HTR-8/SVneo (cell line): ENCODE measurements at places on chromosomes 1 and 21.

- no peak for DNase-seq
Measured at GRCh38 chr1:226870026-226870400, 403 bp upstream of the PSEN2 start.

GRCh38 chr1:84301004-84301784 lies at the start of gene SAMD13:
Gene SAMD13, plus strand, starts transcription at chr1:84301708. Its CDS starts 1,527 bp downstream, at chr1:84303235.
- DNase-seq: no peak

GRCh38 chr21:31558189-31558961 lies 101.1 kb upstream of the SOD1 start:
- peak; percentile 38 for DNase-seq

DNA sequence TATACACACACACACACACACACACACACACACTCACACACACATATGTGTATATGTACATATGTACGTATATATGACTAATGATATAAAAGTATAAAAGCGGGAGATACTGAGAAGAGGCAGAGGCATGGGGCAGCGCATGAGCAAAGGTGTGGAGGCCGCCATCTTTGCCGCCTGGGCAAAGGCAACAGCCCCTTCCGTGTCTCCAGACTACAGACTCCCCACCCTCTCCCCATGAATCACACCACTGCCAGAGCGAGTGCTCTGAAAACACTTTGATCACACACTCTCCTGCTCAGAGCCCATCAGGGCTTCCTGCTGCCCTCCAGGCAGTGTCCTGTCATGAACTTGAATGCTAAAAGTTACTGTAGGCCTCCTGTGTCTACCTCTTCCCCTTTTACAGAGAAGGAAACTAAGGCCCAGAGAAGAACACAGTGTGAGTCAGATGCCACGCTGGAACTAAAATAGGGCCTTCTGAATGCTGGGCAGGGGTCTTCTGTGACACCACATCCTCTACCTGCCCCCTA lies 54.7 kb upstream of the SSBP3 start:
- DNase-seq: no peak

- DNase-seq: no peak
Measured at GRCh38 chr21:20739421-20739820, 258.8 kb upstream of the NCAM2 start.

DNA sequence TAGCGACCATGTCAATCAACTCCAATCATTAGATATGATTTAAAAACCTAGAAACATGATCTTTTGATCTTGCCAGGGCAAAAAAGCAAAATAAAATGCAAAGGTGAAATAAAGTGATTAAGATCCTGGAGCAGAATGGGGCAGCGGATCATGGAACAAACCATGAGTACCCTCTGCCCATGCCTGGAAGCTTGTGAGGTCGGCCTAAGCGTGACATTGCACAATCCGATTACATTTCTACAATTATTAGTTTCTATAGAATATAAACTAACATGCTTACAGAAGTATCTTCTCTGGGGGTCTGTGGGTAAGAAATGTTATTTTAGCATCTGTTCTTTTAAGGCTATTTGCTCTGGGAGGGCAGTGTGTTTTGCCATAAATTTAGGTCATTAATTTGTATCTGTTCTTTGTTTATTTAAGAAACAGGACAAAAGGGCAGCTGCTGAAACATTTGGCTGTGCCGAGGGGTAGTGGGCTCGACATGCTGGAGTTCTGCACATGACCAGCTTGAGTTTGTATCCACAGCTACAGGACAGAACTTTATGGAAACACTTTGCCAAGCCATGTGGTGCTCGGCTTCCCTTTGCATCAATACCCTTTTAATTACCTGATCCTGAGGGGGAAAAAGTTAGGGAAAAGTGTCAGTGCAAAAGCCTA lies 55.9 kb downstream of the ZBTB18 start:
- DNase-seq: no peak

DNA sequence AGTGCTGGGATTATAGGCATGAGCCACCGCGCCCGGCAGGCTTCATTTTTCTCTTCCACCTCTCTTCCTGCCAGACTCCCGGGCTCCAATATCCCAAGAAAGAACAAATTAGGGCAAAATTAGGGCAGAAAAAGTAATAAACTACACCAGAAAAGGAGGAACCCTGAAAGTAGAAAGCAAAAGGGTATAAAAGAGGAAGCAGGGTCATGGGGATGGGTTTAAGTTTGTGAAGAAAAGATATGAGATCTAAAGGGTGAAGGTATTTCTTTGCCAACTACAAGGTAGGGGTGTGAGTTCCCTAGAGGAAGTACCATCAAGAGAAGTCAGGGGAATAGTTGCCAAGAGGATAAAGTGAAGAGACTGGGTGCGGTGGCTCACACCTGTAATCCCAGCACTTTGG lies 9.9 kb downstream of the PTPN22 start:
- DNase-seq: no peak

DNA sequence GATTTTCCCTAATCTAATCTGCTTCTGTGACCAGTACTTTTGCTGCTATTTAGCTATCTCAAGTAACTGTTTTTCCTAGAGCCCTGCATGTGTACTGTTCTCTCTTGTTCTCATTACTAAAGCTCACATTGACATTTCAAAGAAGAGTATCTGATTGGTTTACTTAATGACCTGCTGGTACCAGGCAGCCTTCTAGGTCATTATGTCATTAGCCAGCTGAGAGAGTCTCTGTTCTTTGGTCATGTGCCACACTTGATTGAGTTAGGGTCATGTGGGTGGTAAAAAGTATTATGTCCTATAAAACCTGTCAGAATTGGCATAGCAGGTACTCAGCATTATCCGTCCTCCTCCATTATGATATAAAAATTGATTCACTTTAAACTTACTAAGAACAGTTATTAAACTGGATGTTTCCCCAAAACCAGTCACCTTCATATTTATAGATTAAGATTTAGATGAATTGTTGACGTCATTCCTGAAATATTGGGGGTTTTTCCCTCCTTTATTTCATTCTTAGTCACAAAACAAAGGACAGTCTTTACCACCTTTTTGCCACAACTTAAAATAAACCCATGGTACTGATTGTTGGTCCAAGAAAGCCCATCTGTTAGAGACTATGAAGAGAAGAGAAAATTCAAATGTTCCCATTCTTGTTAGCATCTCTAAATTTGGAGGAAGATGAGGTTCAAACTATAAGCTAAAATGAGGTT lies 22.2 kb downstream of the FNDC5 start:
- DNase-seq: no peak

- DNase-seq: no peak
Measured at GRCh38 chr1:45843474-45843905, 40.1 kb downstream of the MAST2 start.

GRCh38 chr1:11955221-11955620 lies 20.7 kb downstream of the PLOD1 start:
- no peak for DNase-seq

DNA sequence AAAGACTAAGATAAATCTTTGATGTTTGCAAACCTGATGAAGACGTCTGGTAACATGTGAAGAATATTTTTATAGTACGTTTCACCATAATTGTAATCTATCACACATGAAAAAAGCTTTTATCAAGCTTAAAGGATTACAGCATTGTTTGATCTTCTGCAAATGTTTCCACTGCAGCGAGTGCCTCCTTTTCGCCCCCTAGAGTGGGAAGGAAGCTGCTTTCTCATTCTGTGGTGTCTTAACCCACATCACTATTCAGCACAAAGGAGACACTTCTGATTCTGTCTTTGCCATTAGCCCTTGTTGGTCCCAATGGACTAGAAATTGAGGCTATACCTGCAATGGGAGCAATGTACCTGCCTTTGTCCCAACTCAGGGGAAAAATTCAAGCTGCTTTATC lies 46.0 kb upstream of the IL12RB2 start:
- no peak for DNase-seq

- DNase-seq: no peak
Measured at GRCh38 chr1:7150724-7151280, 365.5 kb downstream of the CAMTA1 start.

DNA sequence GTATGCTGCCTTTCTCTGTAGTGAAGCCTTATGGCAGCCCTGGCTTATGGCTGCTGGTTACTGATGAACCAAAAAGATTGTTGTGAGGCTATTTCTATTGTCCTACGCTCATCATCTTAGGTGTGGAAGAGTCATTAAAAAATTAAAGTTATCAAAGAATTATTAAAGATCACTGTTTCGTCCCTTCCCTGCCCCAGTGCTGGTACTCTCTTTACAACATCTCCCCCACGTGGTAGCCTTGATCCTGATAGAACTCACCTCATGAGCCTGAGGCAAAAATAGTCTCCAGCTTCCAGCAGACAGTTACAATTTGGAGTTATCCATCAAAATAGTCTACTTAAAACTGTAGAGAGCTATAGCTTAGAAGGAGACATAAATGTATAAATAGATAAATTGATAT lies 201.5 kb downstream of the S1PR1 start:
- no peak for DNase-seq

DNA sequence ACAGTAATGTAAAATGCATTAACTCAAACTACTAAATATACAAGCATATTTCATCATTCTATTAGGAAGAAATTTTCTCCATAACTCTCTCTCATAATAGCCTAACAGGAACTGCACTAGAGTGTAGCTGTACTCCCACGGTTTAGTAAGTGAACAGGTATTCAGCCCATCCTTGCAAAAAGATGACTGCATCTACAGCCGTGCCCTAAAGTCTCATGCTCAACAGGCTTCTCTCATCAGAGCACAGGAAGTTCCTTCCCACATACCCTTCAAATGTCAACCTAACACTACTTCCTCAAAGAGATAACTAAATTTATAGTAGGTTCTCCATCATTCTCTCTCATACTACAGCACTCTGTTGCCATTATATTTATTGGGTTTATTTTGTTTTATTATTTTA lies 251.6 kb downstream of the AKT3 start:
- DNase-seq: peak; percentile 34

DNA sequence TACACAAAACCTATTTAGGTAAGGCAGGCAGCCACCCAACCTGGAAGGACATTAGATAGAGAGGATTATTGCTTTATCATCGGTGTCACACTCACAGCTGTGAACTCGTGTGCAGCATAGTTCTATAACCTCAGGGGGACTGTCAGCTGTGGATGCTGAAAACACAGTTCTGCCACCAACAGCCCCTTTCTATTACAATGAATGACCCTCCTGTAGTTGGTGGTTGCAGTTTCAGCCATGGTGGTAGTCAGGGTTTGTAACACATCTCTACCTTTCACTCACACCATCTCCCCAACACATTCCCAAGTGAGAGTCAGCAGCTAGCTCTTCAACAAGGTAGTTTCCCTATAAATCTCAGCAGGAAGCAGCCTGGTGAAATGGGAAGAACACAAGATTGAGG lies 136.8 kb downstream of the ZC3H11B start:
- no peak for DNase-seq
